ENCODE measurements at places on chromosomes 3 and 15.

- no peaks in the 10 kb centered on the region for H3K4me1 ChIP-seq
- peak; percentile 57 for DNase-seq
- H3K27me3 ChIP-seq = no peaks in the 10 kb centered on the region
- H3K27ac ChIP-seq = peak overlapping the region; percentile 98
Measured at GRCh38 chr3:71582036-71582611, 1.4 kb downstream of the FOXP1 start.

DNA sequence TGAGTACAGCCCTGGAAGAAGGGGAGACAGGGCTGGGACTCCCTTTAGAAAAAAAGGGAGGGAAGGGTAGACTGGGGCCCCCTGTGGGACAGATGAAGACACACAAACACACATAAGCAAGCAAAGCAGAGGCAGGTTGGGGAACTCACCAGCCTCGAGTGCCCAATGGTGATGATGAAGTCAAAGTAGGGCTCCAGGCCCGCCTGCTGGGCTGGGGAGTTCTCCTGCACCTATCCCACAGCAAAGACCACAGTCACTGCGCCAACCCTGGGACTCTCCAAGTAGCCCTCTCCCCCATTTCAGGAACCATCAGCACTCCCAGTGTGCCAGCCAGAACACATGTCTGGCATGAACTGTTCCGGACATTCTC is 4.1 kb downstream of the GORASP1 start:
- H3K27me3 ChIP-seq = no peaks in the 10 kb centered on the region
- H3K4me1 ChIP-seq = peaks cover 36% of the 10 kb centered on the region
- H3K4me3 ChIP-seq = no peak overlapping the region
- peaks cover 12% of the 10 kb centered on the region for H3K36me3 ChIP-seq

- H3K4me1 ChIP-seq = no peaks in the 10 kb centered on the region
- no peaks in the 10 kb centered on the region for H3K36me3 ChIP-seq
- no peak for DNase-seq
Measured at GRCh38 chr3:127329631-127330285, 41.9 kb upstream of the PRR20G start.

- no peak for DNase-seq
- no peak overlapping the region for H3K4me3 ChIP-seq
- H3K4me1 ChIP-seq = no peaks in the 10 kb centered on the region
- H3K27ac ChIP-seq = no peak overlapping the region
Measured at GRCh38 chr3:114019486-114019885, 36.8 kb downstream of the CCDC191 start.

GRCh38 chr3:96300743-96301142 is 513.7 kb upstream of the EPHA6 start:
- H3K4me1 ChIP-seq = no peaks in the 10 kb centered on the region
- no peak for DNase-seq
- H3K36me3 ChIP-seq = no peaks in the 10 kb centered on the region
- H3K4me3 ChIP-seq = no peak overlapping the region
- H3K27me3 ChIP-seq = no peaks in the 10 kb centered on the region
- H3K27ac ChIP-seq = no peak overlapping the region

DNA sequence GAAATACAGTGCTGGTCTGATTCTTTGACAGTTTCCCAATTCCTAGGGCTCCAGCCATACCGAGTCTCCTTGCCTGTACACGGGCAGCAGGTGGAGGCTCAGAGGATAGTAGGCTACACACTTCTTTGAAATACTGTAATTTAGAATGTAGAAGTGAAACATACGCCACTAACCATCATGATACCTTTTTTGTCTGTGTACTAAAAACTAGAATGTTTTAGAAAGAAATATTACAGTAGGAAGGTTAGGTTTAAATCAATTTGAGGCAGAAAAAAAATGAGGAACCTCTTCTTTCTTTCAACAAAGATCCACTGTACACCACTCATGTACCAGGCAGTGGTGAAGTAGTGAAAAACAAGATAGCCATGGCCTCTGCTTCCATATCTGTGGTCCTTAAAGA is 354.7 kb downstream of the MCTP2 start:
- H3K27me3 ChIP-seq = no peaks in the 10 kb centered on the region
- H3K36me3 ChIP-seq = no peaks in the 10 kb centered on the region
- DNase-seq = no peak
- H3K27ac ChIP-seq = no peak overlapping the region
- no peaks in the 10 kb centered on the region for H3K4me1 ChIP-seq

DNA sequence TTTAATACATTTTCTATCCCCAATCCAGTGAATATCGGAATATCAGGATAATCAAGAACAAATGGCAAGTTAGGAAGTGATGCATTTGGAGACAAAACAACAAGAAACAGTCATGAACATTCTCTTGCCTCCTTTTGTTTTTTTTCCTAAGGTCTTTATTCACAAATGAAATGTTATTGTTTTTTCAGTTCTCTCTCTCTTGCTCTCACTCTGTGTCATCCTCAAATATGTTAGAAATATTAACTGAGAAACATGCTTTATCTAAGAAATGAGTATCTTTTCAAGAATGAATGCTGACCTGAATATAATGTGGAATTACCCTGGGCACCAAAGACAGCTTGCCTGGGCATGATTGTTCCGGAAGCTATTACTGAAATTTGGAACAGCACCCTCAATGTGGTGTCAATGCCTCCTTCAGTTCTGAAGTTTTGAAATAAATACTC is 51.3 kb downstream of the RBMS3 start:
- no peaks in the 10 kb centered on the region for H3K4me1 ChIP-seq
- H3K4me3 ChIP-seq = peak overlapping the region; percentile 32
- no peaks in the 10 kb centered on the region for H3K36me3 ChIP-seq
- H3K27me3 ChIP-seq = no peaks in the 10 kb centered on the region
- DNase-seq = peak; percentile 44
- peak overlapping the region; percentile 87 for H3K27ac ChIP-seq

All from breast epithelium (tissue), 4 donors.